ENCODE measurements at places on chromosomes 7 and 10.

DNA sequence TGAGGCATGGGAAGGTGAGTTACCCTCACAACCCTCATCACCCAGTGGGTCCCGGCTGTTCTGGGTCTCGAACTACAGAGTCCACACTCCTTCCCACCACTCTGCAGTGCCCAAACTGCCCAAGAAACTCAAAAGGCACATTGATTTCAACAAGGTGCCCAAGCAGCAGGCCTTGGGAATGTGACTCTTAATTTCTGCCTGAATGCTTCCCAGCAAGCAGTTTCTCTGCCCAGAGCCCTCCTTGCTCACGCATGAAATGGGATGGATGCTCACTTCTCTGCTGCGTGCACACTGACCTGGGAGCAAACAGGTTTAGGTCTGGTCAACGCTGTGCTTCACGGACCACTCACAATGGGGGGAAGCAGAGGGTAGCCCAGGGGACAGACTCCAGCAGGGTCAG is 77.9 kb downstream of the GRB10 start:
- DNase-seq: no peak

DNA sequence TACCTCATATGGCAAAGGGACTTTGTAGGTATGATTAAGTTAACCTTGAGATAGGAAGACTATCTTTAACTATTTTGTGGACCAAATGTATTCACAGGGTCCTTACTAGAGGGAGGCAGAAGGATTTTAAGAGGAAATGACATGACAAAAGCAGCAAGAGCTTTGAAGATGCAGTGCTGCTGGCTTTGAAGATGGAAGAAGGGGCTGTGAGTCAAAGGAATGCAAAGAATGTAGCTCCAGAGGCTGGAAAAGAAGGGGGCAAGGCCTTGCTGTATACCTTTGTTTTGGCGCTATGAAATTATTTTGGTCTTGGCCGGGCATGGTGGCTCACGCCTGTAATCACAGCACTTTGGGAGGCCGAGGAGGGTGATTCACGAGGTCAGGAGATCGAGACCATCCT is 3.2 kb upstream of the NRBF2 start:
- DNase-seq: no peak

- no peak for DNase-seq
Measured at GRCh38 chr10:74333174-74333573, 182.2 kb downstream of the ADK start.

GRCh38 chr7:27139334-27140125 is 4.0 kb downstream of the HOXA5 start:
- DNase-seq: no peak

DNA sequence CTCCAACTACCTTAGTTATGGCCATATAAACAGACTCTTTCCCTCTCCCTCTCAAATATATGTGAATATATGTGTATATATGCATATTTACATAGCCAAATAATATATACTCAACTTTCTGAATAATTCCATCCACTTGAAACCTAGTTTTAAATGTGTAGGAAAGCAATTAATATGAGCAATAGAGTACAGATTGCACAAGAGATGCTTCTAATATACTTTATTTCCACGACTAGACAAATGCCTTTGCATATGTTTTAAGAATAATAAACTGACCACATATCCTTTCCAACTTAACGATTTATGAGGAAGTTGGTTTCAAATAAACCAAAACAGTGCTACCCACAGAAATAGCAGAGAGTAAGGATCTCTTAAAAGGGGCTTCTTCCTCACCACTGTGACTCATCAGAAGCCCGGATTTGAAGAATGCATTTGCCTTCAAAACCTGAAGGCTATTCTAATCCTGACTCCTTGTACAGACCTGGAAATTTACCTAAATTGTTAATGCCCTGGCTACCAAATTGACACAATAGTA is 266.3 kb downstream of the AHR start:
- DNase-seq: no peak

DNA sequence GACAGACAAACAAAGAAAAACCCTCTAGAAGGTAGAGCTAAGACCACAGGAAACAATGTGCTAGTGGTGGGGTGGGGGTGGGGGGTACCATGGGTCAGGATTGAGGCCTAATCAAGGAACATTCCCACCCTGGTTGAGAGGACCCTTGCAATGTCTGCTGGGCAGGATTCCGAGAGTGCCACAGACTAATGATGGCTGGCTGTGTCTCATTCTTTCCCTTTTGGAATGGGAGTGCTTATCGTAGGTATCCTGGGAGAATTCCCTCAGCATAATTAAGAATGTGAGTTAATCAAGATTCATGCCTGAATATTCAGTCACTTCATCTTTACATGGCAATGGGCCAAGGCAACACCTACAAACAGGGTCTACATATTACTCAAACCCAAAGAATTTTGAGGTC is 14.7 kb upstream of the MTPN start:
- no peak for DNase-seq

GRCh38 chr7:45970454-45970853 is 49.4 kb upstream of the IGFBP3 start:
- DNase-seq: no peak

DNA sequence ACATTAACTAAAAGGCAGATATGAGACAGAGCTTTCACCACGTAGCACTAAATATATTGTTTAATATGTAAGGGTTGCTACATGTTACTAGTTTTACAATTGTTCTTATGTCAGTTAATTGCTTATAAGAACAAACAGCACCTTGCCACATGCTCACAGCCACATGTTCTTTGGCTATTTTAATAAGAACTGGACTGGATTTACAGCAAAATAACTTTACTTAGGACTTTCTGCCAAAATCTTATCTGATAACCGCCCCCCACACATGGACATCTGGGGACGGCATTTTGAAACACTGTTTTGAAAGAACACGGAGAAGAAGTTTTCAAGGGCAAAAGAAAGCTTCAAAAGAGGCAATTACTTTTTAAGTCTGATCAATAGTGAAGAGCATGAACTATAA is 45.3 kb downstream of the JAZF1 start:
- DNase-seq: no peak

DNA sequence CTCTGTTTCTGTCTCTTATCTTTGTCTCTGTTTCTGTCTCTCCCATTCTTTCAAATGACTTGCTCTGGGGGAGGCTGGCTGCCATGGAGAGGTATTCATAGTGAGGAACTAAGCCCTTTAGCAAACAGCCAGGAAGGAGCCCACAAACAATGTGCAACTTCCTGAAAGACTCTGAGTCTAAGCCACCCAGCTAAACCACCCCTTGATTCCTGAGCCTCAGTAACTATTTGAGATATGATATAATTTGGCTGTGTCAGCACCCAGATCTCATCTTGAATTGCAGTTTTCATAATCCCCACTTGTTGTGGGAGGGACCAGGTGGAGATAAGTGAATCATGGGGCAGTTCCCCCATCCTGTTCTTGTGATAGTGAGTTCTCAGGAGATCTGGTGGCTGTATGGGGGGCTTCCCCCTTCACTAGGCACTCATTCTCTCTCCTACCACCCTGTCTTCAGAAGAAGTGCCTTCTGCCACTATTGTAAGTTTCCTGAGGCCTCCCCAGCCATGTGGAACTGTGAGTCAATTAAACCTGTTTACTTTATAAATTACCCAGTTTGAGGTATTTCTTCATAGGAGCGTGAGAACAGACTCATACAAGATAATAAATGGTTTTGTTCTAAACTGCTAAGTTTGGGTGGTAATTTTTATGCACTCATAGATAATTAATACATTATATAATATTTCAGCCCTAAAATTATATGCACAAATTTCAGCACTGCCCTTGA is 121.2 kb upstream of the FOXP2 start:
- no peak for DNase-seq

DNA sequence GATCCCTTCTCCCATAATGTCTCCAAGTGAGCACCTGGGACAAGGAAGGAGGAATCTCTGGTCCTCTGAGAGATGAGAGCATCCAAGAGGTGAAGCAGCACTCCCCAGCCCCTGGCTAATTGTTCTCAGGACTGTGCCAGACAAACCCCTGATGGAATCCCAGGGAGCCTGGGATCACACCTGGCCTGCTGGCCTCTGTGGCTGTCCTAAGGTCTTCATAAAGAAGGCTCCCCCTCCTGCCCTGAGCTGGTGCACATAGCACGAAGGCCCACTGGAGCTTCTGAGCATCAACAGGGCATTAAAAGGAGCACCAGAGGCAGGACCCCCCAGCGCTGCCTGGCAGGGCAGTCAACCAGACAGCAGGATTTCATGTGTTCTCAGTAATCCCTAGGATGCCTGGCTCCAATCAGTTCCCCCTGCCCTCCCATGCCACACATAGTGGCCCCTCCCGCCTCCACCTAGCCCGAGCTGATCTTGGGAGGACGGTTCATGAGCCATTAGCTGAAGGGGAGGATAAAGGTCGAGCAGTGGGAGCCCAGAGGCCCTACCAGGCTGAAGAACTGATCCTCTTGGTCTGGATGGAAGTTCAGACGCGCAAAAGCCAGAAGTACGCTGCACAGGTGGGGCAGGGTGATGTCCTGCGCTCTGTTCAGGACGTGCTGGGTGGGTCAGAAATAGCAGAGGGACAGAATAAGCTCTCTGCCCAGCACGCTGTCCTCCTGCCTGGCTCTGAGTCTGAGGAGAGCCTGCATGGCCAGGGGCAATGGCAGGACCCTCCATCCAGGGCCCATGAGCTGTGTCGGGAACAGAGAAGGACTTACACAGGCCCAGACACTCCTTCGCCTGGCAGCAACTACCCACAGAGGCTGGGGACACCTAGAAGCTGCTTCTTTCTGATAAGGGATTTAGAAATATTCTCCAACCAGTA is 8.4 kb downstream of the TBRG4 start:
- DNase-seq: no peak

DNA sequence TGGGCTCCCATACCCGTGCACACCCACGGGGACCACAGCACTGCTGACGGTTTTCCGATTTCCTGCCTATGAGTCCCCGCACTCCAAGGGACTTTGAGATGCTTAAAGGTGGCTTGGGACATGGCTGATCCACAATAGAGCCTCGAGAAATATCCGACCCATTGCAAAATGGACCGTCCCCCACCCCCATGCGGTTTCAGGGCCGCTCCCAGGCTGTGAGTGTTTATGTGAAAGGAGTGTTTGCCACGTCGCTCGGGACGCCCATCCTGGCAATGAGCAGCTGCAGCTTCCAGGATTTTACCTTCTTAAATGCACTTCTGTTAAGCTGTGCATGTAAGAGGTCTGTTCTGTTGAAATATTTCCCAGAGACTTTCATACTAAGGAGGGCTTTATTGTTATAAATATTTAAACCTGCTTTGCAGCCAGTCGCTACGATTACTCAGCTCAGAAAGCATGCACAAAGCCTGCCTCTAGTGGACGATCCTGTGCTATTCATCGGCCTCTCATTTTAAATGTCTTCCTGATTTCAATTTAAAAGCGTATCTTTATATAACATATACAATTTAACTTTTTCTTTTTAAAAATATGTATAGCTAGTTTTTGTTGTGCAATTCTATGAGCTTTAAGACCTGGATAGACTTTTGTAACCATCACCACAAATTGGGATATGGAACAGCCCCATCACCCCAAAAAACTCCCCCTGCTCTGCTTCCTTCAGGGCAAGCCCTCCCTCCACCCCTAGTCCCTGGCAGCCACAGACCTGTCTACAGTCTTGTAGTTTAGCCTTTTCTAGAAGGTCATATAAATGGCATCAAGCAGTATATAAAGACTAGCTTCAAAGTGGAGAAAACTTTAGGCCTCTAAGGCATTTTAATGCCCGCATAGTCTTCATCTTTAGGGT is 418.3 kb downstream of the PAXIP1 start:
- no peak for DNase-seq

DNA sequence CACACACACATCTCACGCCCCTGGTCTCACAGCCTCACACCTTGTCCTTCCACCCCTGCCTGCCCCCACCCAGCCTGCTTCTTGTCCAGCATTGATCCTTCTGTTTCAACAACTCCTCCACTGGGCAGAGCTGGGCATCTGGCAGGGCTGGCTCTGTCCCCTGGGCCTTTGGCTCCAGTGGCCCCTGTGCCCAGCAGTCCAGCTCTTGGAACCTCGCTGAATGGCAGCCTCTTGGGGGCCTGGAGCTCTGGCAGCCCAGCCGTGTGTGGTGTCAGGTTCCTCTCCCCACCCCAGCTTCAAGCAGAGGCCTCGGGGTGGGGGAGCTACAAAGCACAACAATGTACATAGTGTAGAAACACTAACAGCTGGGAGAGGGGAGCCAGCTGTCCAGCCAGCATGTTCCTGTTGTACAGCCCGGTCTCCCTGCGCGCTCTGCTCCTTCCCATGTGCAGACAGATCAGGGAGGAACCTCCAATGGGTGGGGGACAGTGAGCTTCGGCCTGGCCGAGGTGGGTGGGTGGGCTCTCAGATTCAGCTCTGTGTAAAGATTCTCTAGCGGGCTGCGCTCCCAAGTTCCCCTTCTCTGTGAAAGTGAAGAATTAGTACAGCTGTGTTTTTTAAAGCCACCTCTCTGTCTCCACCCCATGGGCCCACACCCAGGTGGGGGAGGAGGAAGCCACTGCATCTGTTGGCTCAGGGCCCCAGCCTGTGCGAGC is 19.4 kb downstream of the ZMIZ2 start:
- no peak for DNase-seq

DNA sequence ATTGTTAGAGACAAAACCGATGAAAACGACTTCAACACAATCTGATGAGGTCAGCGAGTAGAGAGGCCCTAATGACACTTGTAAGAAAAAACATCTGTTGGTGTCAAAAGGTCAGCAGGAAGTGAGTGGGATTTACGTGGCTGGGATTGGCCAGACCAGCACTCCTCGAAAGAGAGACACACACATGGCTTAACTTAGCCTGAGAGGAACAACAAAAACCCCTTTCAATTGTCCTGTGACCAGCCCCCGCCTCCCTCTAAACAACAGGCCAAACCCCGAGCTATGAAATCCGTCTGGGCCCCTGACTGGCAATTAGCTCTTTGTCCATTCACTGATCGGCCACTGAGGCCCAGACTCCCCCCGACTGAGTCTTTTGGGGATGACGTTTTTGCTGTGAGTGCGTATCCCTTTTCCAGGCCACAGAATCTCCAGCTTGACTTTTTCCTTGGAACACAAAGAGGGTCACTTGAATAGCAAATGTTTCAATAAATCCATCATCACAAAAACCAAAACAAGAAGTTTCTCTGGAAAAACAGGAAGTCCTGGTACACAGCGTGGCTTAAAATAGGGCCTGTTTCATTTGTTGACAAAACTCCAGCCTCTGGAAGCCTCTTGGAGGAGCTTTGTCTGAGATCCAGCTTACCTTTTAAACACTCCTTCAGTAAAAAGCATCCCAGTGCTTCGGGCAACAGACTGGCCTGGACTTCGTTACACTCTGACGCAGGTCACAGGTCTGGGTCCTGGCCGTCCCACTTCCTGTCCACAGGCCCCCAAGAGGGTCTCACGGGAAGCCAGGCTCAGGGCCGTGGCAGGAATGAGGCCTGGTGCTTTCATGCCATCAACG is 103.0 kb downstream of the CTBP2 start:
- DNase-seq: no peak

DNA sequence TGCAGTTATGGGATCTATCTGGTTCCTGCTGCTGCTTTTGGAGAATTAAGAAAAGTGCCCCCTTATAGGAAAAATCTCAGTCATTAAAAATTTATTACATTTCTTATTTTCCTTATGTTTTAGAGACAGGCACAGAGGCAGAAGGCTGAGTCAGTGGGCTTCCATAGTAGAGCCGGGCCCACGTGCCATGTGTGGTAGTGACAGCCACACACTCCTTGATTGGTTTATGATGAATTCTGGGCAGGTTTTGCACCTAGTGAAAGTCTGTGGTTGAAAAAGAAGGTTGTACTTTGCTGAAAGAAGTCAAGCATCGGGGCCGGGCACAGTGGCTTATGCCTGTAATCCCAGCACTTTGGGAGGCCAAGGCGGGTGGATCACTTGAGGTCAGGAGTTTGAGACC is 109.9 kb downstream of the FANK1 start:
- DNase-seq: no peak

GRCh38 chr10:55746002-55746401 is 615.1 kb downstream of the ZWINT start:
- DNase-seq: no peak

Data from NCI-H1930 (cell line).